ENCODE measurements at places on chromosomes 13 and 19.

- no peak for DNase-seq
Observed at GRCh38 chr13:79405501-79405830, 589 bp downstream of the RBM26 start.

- DNase-seq, result no peak
Observed at GRCh38 chr13:24540236-24541126, 27.9 kb upstream of the PARP4 start.

GRCh38 chr19:19327672-19328071, 7.0 kb downstream of the MAU2 start:
- no peak for DNase-seq

- no peak for DNase-seq
Observed at GRCh38 chr13:22499919-22500318, 680.9 kb upstream of the SGCG start.

GRCh38 chr19:6678690-6679109, 8.7 kb upstream of the TNFSF14 start:
- no peak for DNase-seq

GRCh38 chr13:71618159-71618558, 248.8 kb downstream of the DACH1 start:
- DNase-seq, result no peak

DNA sequence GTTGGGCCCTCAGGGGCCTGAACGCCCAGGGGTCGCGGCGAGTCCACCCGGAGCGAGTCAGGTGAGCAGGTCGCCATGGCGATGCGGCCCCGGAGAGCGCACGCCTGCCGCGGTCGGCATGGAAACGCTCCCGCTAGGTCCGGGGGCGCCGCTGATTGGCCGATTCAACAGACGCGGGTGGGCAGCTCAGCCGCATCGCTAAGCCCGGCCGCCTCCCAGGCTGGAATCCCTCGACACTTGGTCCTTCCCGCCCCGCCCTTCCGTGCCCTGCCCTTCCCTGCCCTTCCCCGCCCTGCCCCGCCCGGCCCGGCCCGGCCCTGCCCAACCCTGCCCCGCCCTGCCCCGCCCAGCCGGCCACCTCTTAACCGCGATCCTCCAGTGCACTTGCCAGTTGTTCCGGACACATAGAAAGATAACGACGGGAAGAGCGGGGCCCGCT, at the start of gene CCNA1:
Gene CCNA1 (plus strand): TSS at position 390 of the 439 bp plus-strand sequence. CDS start 562 bp downstream, outside the sequence.
- no peak for DNase-seq

DNA sequence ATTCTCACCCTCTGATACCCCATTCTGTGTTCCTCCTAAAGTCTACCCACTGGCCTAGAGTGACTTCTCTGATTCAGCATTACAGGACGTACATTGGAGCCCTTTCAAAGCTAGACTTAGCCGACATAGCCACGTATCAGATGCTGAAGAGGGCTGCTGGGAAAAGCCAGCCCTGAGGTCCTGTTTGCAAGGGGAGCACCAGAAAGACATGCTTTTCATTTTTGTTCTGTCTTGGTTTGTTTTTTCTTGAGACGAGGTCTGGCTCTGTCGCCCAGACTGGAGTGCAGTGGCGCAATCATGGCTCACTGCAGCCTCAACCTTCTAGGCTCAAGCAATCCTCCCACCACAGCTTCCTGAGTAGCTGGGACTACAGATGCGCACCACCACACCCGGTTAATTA, 6.3 kb upstream of the ZSWIM4 start:
- no peak for DNase-seq

- DNase-seq, result no peak
Observed at GRCh38 chr19:57587529-57587928, 3.6 kb downstream of the ZIK1 start.

DNA sequence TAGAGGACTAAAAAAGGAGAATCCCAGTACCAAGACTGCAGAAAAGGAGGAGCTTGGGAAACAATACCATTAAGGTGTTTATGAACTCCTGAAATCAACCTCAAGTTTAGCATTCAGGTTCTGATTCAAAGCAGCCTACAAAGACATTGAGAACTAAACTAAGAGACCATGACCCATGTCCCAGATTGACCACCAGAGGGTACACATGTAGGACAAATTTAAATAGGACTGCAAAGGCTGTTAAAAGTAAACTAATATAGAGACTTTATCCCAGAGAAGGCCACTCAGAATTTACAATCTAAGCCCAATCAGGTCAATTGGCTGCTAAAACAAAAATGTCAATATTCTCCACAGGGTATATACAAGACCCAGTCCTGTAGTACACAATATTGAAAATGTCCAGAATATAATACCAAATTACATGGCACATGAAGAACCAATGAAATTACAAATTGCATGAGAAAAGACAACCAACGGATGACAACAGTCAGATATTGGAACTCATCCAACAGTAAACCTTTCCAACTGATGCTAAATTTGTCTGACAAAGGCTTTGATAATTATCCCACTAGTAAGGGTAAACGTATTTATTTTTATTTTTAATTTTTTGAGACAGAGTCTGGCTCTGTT, 682.4 kb downstream of the UQCRFS1 start:
- no peak for DNase-seq

DNA sequence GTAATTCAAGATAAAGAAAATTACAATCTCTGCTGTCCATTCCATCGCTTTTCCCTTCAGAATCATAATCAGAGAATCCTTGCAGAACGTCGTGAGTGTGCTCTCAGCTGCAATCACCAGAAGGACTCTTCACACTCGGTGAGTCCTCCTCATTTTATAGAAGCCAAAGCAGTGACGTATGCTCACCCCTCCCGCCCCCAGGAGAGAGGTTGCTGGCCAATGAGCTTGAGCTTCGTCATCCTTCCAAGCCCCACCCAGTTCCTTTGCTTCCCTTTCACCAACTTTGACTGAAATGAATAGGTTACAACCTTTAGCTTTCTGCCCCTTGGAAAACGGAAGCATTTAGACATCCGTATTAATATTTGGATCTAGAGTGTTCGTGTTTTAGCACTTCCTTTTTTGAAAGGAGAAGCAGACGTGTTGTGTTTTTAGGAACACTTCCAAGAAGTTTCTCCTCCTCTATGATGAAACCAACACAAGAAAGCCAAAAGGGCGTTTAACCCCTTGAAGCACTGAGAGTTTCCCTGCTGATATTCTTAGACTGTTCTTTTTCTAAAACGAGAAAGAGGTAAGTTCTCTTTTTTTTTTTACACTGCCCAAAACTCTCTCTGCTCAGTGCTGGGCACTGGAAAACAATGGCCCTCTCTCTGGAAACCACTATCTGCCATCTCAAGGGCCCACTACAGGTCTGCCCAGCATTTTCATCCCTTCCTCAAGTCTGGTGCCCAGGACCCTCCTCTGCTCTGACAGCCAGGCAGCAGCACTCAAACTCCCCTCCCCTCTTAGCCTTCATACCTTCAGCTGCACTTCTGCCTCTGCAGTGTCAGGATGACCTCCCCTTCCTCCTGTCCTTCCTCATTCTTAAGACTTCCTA, 44.3 kb upstream of the CEACAM21 start:
- DNase-seq, result peak; percentile 45

DNA sequence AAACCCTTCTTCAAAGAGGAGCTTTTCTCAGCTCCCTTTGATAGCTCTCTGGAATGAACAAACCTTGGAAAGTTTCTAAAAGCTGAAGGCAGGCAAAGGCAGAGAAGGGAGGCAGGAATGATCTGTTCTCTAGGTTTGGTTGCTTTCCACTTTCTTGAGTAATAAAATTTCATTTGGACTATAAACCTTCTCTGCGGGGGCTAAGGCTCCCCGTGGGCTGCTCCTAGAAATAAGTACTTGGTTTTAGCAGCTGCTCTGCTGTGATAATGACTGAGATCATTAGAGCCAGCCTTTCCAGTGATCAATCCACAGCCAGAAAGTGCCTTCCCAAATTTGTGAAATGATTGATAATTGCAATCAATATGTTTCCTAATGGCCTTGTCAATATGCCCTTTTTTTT, 183.8 kb upstream of the HTR2A start:
- no peak for DNase-seq

DNA sequence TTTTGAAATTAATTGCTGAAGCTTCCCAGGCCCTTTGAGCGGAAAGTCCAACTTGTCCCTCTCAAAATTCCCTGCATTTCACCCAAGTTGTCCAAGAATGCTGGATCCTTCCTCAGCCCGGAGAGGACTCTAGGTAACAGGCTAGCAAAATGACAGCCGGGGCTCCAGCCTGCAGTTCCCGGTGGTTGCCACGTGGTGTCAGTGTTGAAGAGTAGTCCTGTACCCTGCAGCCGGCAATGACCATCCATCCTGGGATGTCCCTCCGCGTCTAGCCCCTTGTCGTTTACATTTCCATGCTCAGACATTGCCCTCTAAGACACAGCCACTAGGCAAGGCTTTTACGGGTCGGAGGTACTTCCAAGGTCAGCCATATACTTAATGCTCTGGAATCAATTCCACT, 31.4 kb upstream of the MTIF3 start:
- DNase-seq, result no peak

DNA sequence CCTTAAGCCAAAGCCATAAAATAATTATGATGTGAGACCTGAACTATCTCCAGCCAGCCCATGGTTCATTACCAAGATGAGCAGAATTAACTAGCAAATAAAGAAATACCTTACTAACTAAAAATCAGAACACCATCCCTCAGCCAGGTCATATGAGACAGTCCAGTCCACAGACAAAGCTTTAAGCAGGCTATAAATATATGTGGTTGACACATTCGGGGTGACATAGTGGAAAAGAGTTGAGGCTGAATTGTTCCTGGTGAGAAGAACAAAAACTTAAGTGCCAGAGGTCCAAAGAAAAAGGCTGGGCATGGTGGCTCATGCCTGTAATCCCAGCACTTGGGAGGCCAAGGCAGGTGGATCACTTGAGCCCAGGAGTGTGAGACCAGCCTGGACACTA, 30.9 kb downstream of the ENOX1 start:
- no peak for DNase-seq

GRCh38 chr13:73351730-73352129, 292.9 kb downstream of the KLF5 start:
- no peak for DNase-seq

DNA sequence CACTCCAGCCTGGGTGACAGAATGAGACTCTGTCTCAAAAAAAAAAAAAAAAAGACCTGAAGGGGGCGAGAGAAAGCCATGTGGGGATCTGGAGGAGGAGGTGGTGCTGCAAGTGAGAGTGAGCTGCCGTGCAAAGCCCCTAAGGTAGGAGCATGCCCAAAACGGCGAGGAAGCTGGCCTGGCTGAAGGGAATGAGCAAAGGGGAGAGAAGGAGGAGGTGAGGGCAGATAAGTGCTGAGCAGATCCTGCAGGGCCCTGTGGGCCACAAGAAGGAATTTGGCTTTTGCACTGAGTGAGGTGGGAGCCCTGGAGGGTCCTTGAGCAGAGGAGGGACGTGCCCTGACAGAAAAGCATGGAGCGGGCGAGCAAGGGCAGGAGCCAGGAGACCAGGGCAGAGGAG, 19.4 kb upstream of the ADGRE5 start:
- no peak for DNase-seq

DNA sequence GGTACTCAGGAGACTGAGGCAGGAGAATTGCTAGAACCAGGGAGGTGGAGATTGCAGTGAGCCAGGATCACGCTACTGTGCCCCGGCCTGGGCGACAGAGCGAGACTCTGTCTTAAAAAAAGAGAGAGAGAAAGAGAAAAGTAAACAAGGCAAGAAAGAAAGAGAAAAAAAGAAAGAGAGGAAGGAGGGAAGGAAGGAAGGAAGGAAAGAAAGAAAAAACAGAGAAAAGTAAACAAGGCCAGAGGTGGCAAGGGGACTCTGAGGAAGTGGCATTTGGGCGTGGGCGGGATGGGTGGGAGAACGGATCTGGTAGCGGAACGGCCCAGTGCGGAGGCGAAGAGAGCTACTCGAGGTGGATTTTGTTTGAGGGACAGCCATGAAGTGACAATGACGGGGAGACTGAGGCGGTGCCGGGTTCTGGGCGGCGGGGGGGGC, 7.5 kb upstream of the ARRDC2 start:
- no peak for DNase-seq

DNA sequence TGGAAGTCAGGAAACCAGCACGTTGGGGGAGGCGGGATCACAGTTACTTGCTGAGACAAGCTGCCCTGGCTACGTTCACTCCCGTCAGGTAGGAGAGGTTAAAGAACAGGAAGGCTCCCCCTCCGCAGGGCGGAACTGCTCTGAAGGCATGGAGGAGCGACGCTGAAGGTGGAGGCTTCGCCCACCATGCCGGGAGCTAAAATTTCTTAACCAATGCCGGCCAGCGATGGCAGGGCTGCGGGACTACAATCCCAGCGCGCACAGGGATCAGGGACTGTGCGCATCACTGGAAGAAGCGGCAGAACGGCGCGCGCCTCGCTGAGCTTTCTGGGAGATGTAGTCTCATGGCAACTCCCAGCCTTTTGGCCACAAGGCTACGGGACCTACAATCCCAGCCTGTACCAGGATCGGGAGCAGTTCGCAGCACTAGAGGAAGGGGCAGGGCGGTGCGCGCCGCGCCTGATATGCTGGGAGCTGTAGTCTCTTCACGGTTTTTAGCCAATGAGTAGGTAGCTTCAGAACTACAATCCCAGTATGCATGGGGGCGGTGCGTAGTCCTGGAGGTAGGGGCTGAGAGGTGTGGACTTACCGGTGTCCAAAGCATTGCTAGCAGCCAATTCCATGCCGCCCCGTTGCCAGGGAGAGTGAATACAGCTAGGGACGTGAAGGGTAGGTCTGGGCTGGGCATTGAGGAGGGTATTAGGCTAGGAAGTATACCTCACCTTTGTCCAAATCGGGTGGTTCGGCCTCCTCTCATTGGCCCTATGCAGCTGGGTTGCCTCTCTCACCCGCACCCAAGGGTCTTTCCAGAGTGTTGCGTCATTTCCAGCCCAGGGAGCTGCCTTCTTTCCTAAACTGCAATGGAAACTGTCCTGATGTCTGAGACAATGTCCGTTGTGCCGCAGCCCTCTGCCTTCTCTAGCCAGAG, 12.8 kb upstream of the ZNF682 start:
- peak; percentile 77 for DNase-seq

DNA sequence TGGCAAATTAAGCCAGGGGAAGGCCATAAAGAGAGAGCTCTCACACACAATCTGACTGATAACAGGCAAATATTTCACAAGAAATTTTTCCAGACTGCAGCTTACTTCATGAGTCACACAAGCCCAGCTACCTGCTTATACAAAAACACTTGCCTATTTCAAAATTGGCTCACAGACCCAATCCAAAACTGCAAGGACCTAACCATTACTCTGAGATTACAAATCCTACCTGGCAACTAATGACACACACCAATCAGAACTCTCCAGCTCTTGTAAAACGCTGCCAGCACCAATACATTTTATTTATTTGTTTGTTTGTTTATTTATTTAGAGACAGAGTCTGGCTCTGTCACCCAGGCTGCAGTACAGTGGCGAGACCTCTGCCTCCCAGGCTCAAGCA, 18.1 kb upstream of the ZFP82 start:
- no peak for DNase-seq

DNA sequence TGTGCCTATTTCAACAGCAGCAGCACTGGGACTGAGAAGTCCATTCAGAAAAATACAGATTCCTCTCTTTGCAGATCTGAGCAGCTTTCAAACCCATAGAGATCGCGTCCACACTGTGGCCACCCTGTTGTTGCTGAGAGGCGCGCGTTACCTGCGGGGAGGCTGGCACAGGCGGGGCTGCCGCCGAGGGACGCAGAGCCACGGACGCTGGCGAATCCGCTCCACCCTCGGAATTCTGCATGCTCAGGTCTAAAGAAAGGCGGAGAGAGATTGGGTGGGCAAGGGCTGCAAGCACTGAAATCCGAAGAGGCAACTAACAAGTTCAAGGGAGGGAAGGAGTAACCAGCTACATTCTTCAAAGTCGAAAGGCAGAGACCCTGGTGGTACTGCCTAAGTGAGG, 63.0 kb downstream of the RFX2 start:
- no peak for DNase-seq

- no peak for DNase-seq
Observed at GRCh38 chr19:37905946-37906868, at the start of gene WDR87. WDR87 (minus strand) TSS chr19:37906594; CDS start chr19:37898239, 8,355 bp downstream.

Measured in omental fat pad (tissue), 4 donors.